ENCODE measurements at places on chromosomes 1 and 21. TPM values are rescaled to one million over a fixed set of nuclear protein-coding genes. Genes with fewer than 3 reads are reported as not detected.

The ELOA gene
- 20.7 TPM for total RNA-seq

The SLC5A9 gene
- total RNA-seq = not detected

The HAO2 gene
- not detected for total RNA-seq

The EFNA1 gene
- 2.7 TPM for total RNA-seq

The TNFRSF1B gene
- total RNA-seq = 2.0 TPM

The OR2T33 gene
- not detected for total RNA-seq

The AMY1A gene
- total RNA-seq = not detected

The KRTAP13-2 gene
- total RNA-seq = not detected

The CD5L gene
- 0.49 TPM for total RNA-seq

The OR6N1 gene
- total RNA-seq = not detected

The SHISAL2A gene
- not detected for total RNA-seq

The LCE3E gene
- not detected for total RNA-seq

The ZC3H11A gene
- 63.7 TPM for total RNA-seq

The FCRL2 gene
- 0.25 TPM for total RNA-seq

The CRYAA gene
- total RNA-seq = not detected

The TAS1R3 gene
- 0.49 TPM for total RNA-seq

The IRF2BP2 gene
- total RNA-seq = 85.6 TPM

The CD1B gene
- not detected for total RNA-seq

The ADGRB2 gene
- total RNA-seq = 60.2 TPM

The AADACL4 gene
- not detected for total RNA-seq

The TRNP1 gene
- 12.0 TPM for total RNA-seq

The BMP8A gene
- 0.25 TPM for total RNA-seq

The OR14K1 gene
- not detected for total RNA-seq

The LORICRIN gene
- total RNA-seq = 0.25 TPM

The LCE3D gene
- not detected for total RNA-seq

The HIVEP3 gene
- 10.8 TPM for total RNA-seq

The CASQ1 gene
- total RNA-seq = 7.6 TPM

The AADACL3 gene
- not detected for total RNA-seq

Measured in temporal lobe (tissue), 4 donors.